ENCODE measurements at places on chromosomes 7 and 10. TPM values are rescaled to one million over a fixed set of nuclear protein-coding genes. Genes with fewer than 3 reads are reported as not detected.

DNA sequence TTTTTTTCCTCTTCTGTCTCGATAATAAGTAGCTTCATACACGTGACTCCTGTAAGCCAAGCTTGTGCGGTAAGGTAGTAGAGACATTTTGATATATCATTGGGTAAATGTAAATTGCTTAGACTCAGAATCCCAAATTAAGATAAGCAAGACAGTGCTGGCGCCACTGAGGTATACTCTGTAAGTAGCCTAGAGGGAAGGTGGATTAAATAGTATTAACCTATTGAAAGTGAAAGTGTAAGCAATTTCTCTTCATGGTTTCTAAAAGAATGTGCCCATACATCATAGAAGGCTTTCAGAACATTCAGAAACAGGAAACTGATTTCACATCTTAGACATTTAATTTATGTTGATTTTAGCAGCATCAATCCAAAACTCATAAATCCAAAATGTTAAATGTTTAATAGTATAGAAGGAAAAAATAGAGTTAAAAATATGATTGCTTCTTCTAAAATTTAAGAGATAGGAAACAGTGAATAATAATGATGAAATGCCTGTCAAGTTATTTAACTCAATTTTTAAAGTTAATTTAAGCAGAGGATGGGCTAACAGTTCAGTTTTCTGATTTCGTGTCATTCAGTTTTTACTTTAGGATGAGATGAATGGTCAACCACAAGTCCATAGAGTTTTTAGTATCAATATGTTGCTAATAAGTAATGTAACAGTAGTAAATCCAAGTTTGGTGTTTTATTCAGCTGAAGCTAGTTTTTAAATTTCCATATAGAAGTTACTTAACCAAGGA lies 36.8 kb downstream of the LRRC72 start:
- peak; percentile 44 for DNase-seq

DNA sequence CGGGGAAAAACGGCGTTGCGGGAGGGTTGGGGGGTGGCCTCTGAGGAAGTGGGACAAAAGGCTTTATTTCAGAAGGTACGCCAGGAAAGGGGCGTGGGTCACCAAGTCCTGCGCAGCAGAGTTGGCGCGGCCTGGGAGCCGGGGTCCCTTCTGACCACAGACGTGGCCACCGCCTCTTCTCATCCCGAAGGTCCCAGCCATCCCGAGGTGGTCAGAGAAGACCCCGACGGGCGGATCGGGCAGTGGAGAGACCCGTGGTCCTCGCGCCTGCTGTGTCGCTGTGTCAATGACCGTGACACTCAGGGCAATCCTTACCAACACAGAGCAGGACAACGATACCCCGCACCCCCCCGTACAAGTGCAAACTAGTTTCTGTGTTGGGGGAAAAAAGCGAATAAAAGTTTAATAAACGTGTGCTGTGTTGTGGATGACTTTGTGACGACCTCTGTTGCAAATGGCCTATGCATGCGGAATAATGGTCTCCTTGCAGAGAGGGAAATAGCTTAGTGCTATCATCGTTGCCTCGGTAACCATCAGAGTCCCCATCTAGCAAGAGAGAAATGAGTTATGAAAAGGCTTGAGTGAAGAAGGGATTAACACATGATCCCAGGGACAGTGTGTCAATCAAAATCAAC lies 19.4 kb upstream of the GATA3 start:
- no peak for DNase-seq

DNA sequence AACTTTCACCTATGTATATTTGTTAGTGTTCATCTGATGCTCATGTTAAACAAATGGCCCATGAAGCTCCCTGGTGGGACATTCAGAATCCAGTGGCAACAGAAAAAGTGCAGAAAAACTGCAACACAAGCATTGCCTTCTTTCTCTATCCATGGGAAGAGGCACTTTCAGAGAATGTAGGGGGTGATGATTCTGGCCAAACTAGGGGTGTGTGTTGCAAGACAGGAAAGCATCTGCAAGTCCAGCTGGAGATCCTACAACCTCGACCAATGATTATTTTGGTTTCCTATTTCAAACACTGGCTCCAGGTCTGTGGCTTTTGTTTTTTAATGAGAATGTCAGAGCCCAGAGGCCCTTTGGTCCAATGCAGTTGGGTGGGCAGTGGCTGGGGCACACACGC lies 198.7 kb downstream of the CXCL12 start:
- no peak for DNase-seq

- no peak for DNase-seq
Observed at GRCh38 chr7:88686468-88687229, 72.9 kb upstream of the ZNF804B start.

ZPBP gene
- polyA plus RNA-seq, result 0.55 TPM

PHYHIPL gene
- polyA plus RNA-seq, result not detected

SDK1 gene
- polyA plus RNA-seq, result 0.73 TPM

- DNase-seq, result no peak
Observed at GRCh38 chr10:130242513-130242912, 106.3 kb downstream of the GLRX3 start.

- peak; percentile 49 for DNase-seq
Observed at GRCh38 chr10:62374862-62375710, 917 bp downstream of the ZNF365 start.

DNA sequence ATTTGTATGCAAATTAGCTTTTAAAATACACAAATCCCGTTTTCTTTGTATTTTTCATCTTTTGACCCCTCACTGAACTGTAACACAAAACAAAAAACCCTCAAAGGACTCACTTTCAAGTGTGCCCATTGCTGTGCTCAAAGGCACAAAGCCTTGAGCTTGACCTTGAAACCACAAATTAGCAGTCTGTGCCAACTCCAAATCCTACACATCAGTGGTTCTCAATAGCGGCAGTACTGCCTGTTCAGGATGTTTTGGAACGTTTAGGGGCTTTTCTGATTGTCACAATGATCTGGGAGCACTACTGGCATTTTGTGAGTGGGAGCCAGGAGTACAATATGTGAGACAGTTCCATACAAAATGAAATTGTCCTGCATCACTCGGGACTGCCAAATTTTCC lies 55.5 kb downstream of the KDM7A start:
- no peak for DNase-seq

- DNase-seq, result no peak
Observed at GRCh38 chr7:132298790-132299189, 277.5 kb downstream of the PLXNA4 start.

GRCh38 chr10:24118246-24118645 lies 90.7 kb upstream of the KIAA1217 start:
- no peak for DNase-seq

GRCh38 chr10:80529604-80530003 lies 8.1 kb upstream of the SH2D4B start:
- no peak for DNase-seq

AKR1C8 gene
- not detected for polyA plus RNA-seq

GRCh38 chr10:71598621-71599055 lies 120.9 kb downstream of the C10orf105 start:
- no peak for DNase-seq

Data from B cell (primary cell).